ENCODE measurements at places on chromosomes 2 and 18. TPM values are rescaled to one million over a fixed set of nuclear protein-coding genes. Genes with fewer than 3 reads are reported as not detected.

GRCh38 chr2:240553956-240554480 is 3.8 kb downstream of the ANKMY1 start:
- DNase-seq = no peak

GRCh38 chr2:42105330-42106256 is 57.8 kb downstream of the PKDCC start:
- DNase-seq = peak; percentile 72

The IL36RN gene
- total RNA-seq = 3.9 TPM

- DNase-seq = no peak
Observed at GRCh38 chr2:68031542-68032160, 31.2 kb downstream of the C1D start.

The DSG1 gene
- not detected for total RNA-seq

The SERPINB13 gene
- not detected for total RNA-seq

DNA sequence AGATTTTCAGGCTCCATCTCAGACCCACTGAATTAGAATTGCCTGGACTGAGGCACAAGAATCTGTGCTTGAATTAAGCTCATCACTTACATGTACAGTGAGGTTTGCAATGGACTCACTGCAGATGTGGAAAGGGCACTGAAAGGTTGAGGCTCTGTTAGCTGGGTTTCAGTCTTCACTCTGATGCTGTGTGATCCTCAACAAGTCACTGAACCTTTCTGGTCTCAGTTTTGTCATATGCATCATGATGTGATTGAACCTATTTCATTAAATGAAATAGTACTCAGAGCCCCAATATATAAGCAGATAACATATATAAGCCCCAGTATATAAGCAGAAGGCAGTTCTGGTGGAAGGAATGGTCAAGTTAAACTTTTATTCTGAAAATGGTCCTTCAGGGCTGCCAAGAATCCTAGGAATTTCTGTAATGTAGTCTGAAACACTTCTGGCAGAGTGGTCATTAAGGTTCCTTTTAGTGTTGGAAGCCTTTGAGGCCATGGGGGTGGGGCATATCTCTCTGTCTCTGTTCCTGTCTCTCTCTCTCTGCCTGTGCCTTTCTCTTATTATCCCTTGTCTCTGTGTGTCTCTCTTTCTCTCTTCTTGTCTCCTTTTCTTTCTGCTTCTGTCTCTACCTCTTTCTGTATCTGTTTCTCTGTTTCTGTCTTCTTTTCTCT is 110.4 kb downstream of the ADCYAP1 start:
- DNase-seq = no peak

GRCh38 chr2:108932736-108933332 is 56.2 kb downstream of the EDAR start:
- DNase-seq = no peak

DNA sequence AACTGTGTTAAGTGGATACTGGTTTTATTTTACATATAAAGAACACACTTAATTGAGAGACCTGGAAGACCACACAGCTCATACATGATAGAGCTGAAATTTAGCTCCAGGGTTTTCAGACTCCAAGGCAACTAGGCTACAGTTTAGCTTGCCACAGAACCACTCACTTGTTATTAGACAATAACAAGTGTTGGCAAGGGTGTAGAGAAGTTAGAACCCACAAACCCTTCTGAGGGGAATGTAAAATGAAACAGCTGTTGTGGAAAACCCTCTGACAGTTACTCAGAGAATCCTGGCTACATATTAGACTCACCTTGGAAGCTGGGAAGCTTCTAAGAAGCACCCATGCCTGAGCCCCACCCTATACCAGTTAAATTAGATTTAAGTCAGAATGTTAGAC is 75.3 kb downstream of the MAP3K20 start:
- DNase-seq = no peak

DNA sequence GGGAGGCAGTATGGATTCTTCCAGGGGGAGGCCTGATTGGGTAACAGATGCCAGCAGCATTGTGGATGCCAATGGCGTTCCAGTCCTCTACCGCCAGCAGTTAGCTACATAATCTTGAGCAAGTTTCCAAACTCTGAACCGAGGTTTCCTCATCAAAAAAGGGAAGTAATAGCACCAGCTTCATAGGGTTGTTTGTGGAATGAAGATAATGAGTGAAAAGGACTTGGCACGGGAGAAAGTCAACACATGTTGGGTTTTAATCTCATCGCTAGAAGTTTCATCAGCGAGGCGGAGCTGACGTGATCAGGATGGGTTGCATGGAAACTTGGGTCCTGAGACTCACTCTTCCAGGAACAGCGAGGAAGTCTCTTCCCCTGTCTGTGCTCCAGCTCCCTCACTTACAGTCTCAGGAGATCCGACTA is 266.7 kb downstream of the SH3BP4 start:
- DNase-seq = no peak

- peak; percentile 24 for DNase-seq
Observed at GRCh38 chr2:68767031-68767961, 32.7 kb downstream of the ARHGAP25 start.

- DNase-seq = no peak
Observed at GRCh38 chr2:60007671-60008070, 545.8 kb downstream of the BCL11A start.
